ENCODE measurements at places on chromosomes 5 and 9.

- DNase-seq, result no peak
Measured at GRCh38 chr5:77744116-77744515, 32.0 kb downstream of the TBCA start.

DNA sequence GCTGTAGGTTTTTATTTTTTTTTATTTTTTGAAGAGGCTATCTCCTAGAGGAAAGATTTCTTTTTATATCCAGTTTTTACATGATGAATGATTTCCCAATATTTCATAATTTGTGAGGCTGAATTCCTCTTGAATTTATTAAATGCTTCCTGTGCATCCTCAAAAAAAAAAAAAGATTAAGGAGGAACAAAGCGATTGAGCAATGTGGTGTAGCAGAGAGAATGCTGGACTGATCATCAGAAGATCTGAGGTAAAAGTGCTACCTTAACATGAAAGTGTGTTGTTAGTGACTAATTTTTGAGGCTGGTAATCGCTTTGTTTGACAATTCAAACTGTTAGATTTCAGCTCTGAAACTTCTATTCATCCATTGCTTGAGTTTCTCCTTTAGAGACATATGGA lies 125.1 kb downstream of the ESM1 start:
- no peak for DNase-seq

GRCh38 chr9:129317179-129318011 lies 139.3 kb upstream of the IER5L start:
- peak; percentile 57 for DNase-seq

- peak; percentile 45 for DNase-seq
Measured at GRCh38 chr5:97297063-97297703, 114.1 kb upstream of the RIOK2 start.

Data from lung (tissue), 17 donors.